ENCODE measurements at places on chromosomes 1 and 21.

GRCh38 chr1:11653101-11653860 is 948 bp downstream of the FBXO2 start:
- DNase-seq = no peak

- no peak for DNase-seq
These were observed 369.1 kb downstream of the SIPA1L2 start for GRCh38 chr1:232260861-232261260.

GRCh38 chr1:206911064-206911663 is 10.6 kb downstream of the FCMR start:
- DNase-seq = no peak

DNA sequence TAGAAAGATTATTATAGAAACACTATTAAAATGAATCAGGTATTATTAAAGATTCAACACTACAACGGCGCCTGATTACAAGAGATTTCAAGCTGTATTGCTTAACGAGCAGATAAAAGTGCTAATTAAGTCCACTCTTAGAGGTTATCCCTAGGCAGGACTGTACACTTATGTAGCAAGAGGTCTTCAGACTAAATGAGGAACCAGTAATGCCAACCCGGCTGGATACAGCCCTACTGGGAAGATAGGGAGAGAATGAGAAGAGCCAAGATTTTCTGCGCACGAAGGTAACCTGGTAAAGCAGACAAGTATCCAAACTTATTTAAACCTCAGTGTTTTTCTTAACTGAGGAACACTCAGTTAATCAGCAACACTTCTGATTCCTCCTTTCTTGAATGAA is 115.7 kb upstream of the HIVEP3 start:
- DNase-seq = no peak

DNA sequence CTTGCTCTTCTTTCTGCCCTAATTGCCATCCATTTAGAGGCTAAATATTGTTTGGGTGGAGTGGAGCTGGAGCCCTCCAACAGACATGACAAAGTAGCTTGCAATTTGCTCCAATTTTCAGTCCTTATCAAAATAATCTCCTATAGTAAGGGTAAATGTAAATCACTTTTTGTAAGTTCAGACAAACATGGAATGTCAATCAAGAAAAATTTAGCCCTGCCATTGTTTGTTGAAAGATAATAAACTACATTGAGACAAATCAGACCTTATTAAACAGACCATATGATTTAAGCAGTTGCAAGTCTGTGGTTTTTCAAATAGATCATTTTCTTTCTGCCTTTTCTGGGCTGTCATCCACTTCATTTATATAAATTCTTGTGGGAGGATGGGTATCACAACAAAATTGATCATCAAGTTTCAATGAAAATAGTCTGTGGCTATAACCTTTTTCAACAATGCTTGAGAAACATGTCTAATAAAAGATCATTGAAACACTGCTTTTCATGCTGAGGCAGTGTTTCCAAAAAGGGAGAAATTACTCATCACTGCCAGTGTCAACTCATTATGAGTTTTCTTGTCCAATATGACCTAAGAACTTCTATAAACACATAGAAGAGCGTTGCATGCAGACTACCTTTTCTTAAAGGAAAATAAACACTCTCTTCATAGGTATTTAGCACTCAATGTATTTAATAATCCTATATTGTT is 1152.0 kb upstream of the B3GALT2 start:
- DNase-seq = no peak

DNA sequence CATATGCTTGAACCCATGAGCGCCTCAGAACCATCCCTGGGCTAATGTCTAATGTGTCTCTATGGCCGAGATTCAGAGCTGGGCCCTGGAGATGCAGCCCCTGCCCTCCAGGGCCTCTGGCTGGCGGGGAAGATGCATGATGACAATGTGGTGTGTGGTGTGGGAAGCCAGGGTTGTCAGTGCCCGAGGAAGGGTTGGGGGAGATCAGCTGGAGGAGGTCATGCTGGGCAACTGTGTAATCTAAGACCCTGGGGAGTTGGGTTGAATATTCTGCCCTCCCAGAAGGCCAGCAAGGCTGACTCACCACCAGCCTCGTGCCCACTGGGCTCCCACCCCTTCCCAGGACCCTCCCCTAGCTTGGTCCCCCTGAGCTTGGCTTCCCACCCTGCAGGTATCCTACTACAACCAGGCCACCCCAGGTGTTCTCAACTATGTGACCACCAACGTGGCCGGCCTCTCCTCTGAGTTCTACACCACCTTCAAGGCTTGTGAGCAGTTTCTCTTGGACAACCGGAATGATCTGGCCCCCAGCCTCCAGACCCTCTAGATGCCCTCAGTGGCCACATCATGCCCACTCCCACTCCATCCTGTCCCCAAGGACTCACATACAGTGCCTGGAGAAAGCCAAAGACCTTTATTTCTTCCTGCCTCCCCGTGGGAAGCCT is 14.6 kb downstream of the FAM151A start:
- DNase-seq = no peak

DNA sequence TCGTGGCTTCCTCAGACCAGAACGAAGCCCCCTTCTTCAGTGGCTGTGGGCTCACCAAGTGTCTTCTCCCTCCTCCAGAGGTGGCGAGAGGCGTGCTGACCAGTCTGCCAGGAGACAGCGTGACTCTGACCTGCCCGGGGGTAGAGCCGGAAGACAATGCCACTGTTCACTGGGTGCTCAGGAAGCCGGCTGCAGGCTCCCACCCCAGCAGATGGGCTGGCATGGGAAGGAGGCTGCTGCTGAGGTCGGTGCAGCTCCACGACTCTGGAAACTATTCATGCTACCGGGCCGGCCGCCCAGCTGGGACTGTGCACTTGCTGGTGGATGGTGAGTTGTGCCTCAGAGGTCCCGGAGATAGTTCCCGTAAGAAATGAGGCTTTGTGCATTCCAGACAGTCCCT is 24.0 kb downstream of the IL6R start:
- DNase-seq = no peak

DNA sequence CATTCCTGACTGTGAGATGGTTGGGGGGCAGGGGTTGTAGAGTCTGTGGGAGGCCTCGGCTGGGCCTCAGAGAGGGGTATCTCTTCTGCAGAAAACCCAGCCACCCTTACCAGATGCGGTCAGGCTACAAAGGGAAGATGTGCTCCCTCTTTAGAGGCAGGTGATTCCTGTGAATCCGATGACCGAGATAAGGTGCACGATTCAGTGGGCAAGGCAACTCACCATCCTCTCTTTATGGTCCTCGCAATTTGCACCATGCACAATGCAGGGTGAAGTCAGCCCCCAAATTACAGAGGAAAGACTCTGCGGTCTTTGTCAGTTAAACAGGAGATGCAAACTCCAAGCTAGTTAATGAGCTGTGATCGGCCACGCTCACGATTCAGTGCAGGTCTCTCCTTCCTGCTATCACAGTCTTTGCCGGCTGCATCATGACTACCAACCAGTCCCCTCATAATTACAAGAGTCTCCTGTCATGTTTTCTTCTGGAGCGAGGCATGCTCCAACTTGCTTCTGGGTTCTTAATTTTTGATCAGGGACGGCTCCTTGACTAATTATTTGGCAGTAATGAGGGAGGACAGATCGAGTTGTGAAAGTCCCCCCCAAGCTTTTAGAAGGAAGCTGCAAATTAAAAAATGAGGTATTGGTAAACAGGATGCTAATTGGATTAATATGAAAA is 12.5 kb downstream of the TP73 start:
- DNase-seq = no peak

- no peak for DNase-seq
These were observed 61.5 kb downstream of the KCNK1 start for GRCh38 chr1:233675446-233675845.

GRCh38 chr1:220976390-220976789 is 97.1 kb downstream of the HLX start:
- DNase-seq = no peak

DNA sequence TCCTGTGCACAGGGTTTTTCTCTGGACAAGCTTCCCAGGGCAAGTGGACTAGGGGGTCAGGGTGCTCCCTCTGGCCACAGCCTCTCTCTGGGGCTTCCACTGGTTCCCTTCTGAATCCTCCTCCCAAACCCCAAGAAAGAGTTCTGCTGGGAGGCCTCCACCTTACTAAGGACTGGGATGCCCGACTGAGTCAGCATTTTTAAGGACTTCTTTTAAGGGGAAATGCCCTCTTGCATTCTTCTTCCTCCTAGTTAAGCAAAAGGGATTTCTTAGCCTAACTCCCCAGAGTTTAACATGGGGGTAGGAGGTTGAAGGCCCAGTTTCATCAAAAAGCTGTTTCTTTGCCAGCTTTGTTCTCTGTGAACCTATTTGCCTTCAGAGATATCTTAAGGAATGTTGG is 99.7 kb upstream of the KRTAP19-8 start:
- DNase-seq = no peak

DNA sequence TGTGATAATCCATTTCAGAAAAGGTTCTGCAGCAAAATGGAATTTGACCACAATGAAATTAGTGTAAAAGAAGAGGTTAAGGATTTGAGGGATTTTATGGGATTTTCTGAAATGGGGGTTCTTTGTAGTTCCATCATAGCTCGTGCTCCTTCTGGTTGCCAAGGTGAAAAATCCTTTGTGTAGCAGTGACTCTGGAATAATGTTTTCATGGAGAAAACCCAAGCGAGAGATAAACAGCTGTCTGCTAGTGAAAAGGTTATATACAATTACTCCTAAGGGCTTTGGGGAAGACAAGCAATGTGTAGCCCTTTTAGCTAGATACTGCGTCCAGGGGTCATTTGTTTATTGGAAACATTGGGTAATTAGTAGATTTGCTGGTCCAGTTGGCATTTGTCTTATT is 453.2 kb upstream of the DEPDC1 start:
- no peak for DNase-seq

DNA sequence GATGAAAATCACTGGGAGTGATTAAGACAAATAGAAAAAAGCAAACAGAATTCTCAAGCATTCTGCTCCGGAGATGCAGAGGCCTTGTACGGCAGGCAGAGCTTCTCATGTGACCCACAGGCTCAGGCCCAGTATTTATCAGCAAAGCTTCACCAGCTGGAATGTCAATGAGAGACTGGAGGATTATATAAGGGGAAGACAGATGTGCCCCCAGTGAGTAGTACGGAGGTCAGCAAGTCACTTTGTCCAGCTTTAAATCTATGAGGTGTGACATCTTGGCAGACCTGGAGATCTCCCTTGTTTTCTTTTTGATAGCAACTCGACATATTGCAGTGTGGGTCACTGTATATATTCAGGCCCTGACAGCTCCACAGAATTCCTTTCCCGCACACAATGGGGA is 106.8 kb downstream of the HHIPL2 start:
- DNase-seq = no peak

GRCh38 chr21:45256912-45257672 is 30.6 kb downstream of the POFUT2 start:
- DNase-seq = no peak

DNA sequence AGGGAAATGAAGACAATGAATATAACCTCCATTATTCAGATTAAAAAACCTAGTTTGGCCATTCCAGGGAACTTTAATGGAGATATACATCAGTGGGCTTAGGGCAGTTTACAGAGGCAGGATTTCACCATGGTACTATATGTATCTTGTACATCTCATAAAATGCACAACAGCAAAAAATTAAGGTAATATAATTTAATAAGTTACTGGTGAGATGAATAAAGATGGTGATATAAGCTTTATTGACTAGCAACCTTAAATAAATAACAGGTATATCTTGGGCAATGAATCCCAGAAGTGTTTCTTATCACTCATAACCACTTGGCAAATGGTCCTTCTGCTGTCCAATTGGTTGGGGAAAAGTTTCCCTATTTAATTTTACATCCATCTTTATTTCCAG is 29.0 kb downstream of the XCL1 start:
- no peak for DNase-seq

DNA sequence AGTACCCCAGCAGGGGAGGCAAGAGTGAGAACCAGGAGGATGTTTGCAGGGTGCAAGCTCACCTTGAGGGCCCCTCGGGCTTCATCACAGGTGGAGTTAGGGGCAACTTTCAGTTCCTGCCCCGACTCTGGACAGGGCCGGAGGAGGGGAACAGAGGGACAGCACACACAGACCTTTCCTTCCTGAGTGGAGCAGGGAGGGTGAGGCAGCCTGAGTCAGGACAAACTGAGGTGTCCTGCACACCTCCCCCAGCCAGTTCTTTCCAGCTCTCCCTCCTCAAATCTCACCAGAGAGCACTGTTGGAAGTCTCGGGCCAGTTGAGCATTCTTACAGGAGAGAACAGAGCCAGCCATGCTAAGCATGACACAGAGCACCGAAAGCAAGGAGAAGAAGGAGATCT is 1.5 kb downstream of the ENTREP3 start:
- no peak for DNase-seq

DNA sequence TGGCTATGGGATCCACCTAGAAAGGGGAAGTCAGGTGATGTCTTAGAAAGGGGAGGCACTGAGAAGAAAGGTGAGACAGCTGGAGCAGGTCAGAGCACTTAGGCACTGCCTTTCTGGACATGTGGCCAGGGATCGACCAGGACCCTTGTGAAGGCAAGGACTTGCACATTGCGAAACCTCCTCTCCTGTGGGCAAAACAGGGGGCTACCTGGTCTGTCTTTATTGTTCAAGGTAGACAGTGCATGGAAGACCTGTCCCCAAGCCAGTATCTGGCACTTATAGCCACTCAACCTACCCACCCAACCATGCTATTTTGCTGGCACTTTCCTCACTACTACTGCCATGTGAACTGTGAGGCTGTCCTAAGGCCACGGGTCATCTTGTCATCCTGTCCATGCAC is 67.2 kb downstream of the NAV1 start:
- no peak for DNase-seq

GRCh38 chr1:206589206-206589605 is 23.1 kb downstream of the EIF2D start:
- DNase-seq = no peak

- no peak for DNase-seq
These were observed 139.0 kb downstream of the SDCCAG8 start for GRCh38 chr1:243394601-243395464.

- DNase-seq = no peak
These were observed 30.8 kb downstream of the GORAB start for GRCh38 chr1:170562646-170563338.

GRCh38 chr1:66285618-66286270 is 248.2 kb upstream of the SGIP1 start:
- no peak for DNase-seq

- no peak for DNase-seq
These were observed 550 bp downstream of the RXFP4 start for GRCh38 chr1:155941845-155942531.

DNA sequence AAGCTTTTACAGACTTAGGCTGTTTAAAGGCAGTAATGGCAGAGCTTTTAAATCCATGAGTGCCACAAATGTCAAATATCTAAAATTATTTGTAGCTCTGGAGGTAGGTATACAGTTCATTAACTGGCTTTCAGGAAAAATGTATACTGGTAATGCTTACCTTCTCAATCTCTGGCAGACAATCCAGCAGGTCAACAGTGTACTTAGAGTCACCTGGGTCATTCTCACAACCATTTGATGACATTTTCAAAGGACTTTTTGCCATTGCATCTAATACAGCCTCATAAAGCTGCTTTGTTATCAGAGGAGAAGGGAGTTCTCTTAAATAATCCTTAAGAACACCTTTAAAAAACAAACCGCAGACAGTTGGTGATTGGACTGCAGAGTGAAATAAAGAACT is 31.9 kb downstream of the SYDE2 start:
- DNase-seq = no peak

DNA sequence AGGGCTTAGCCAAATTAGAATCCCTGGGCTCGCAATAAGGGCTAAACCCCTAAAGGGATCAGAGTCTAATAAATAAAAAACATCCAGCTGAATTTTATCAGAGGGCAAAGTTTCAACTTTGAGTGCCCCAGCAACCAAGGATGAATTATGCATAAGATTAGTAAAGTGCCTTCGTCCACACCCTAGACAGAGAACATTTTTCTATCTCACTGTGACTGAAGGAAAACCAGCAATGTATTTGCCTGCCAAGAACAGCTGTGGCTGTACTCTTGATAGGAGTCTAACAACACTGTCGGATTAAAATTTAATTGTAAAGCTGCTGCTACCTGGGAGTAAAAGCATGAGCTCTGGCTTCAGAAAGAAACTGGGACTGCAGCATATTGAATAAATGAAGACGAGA is 23.3 kb downstream of the WNT2B start:
- DNase-seq = no peak
